Activated CD4-positive, CD25-positive, alpha-beta regulatory T cell treated with anti-CD3 and anti-CD28 coated beads, Interleukin-2, amount 50 U/mL, for 72 hours (primary cell): ENCODE measurements at places on chromosomes 12 and 14.
A peak's percentile ranks its signal among the peaks of the same experiment; 100 is the strongest.

DNA sequence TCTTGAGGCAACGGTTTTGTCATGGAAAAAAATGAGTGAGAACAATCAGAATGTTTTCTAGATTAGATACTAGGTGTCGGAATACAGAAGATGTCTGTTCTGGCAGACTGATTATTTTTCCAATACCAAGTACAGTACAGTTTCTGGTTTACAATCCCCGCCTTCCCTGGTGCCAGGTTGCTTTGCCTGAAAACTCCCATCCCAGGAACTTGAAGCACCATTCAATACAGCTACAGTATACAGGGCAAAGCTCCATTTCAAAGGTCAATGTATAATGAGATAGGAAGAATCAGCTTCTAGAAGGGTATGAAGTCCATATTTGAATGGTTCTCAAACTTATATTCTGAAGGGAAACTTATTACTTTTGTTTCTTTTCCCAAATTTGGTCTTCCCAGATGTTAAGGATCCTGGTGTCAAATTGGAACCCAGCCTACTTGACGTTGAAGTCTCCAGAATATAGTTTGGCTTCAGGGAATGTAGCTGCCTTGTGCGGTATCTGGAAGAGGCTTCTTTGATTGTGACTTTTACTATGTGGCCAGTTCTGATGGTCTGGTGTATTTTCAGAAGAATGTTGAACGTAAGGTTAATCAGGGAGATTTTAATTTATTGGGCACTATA is 238.0 kb upstream of the ATP2B1 start:
- no peak for DNase-seq

GRCh38 chr12:2813214-2814185 is 1.0 kb downstream of the ITFG2 start:
- DNase-seq: no peak

GRCh38 chr14:96053600-96054381 is 14.6 kb downstream of the C14orf132 start:
- DNase-seq: no peak

- DNase-seq: no peak
Measured at GRCh38 chr14:63881926-63882325, 29.1 kb downstream of the SYNE2 start.

DNA sequence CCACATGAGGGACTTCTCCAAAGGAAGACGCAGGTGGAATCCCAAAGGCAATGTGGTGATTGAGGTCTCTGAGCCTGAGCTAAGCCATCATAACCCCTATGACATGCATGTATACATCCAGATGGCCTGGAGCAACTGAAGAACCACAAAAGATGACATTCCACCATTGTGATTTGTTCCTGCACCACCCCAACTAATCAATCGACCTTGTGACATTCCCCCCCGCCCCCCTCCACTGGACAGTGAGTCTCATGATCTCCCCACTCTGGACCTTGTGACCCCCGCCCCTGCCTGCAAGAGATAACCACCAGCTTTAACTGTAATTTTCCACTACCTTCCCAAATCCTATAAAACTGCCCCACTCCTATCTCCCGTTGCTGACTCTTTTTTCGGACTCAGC is 87.9 kb downstream of the VCPKMT start:
- no peak for DNase-seq

GRCh38 chr12:8606890-8607289 is 5.8 kb downstream of the AICDA start:
- no peak for DNase-seq

DNA sequence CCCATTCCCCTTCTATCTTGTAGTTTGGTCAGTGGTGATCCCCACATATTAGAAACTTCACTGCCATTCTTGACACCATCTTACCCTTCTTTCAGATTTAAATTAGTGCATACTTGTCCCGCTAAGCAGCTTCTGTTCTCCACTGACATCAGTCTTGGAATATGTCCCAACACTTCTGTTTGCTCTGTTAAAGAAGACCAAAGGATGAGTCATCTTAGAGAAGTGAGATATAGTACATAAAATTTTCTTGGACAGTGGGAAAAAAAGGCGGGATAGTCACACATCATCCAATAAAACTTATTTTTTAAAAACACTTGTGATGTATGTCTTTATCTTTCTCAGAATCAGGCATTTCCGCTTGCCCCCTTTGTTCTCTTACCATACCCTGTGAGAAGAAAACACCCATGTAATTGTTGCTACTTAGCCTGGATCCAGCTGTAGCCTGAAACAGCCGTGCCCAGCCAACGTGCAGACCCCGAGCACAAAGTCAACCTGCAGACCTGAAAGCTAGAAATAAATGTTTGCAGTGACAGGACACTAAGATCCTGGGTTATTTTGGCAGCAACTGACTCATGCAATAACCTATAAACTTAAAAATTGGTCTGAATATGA is 100.1 kb upstream of the PDE3A start:
- DNase-seq: no peak

DNA sequence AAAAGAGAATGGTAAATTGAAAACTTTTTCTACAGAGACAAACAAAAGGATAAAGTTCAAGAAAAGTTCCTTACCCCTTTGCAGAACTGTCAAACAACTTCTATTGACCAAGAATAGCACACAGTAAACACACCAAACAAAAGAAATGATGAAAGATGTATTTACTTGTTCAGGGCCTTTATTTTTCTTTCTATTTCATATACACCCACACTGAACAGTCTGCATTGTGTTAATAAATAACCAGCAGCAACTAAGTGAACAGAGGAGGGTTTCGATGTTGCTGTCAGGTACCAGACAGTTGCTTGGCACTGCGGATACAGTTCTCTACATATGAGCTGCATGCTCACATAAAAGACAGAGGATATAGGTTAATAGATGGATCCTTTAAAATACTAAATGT is 122.1 kb downstream of the SOX5 start:
- DNase-seq: no peak

GRCh38 chr14:71995741-71996140 is 63.5 kb downstream of the RGS6 start:
- DNase-seq: no peak

DNA sequence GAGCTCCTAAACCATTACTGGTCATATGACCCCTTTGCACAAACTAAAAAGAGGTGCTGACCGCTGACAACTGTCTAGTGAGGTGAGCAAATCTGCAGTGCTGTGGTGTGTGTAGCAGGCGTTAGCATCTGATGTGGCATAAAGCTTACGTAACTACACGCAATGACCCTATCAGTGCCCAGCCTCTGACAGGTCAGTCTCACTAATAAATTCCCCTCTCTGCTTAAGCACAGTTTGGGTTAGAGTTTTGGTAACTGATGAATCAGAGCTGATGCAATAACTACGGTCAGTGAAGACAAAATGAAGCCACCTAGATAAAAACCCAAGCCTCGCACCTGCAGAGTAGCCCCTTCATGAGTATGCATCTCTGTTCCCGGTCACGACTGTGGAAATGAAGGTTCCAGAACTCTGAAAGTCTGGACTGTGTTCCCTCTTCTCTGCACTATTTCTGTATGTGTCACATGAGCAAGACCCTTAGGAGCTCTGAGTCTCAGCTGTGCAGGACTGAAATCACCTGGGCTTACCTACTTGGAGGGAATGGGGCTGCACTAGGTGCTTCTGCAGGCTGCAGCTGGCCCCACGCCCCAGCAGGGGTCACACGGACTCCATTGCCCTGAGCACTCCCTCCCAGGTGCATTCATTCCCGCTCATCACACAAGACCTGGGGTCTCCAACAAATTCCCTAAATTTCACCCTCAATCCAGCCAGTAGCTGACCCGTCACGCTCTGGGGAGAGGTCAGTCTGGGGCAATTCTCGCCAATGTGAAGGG is 54.4 kb downstream of the RIMBP2 start:
- no peak for DNase-seq

- DNase-seq: no peak
Measured at GRCh38 chr12:5051334-5051733, 7.7 kb downstream of the KCNA5 start.

- no peak for DNase-seq
Measured at GRCh38 chr12:48002414-48002730, 1.9 kb downstream of the COL2A1 start.

DNA sequence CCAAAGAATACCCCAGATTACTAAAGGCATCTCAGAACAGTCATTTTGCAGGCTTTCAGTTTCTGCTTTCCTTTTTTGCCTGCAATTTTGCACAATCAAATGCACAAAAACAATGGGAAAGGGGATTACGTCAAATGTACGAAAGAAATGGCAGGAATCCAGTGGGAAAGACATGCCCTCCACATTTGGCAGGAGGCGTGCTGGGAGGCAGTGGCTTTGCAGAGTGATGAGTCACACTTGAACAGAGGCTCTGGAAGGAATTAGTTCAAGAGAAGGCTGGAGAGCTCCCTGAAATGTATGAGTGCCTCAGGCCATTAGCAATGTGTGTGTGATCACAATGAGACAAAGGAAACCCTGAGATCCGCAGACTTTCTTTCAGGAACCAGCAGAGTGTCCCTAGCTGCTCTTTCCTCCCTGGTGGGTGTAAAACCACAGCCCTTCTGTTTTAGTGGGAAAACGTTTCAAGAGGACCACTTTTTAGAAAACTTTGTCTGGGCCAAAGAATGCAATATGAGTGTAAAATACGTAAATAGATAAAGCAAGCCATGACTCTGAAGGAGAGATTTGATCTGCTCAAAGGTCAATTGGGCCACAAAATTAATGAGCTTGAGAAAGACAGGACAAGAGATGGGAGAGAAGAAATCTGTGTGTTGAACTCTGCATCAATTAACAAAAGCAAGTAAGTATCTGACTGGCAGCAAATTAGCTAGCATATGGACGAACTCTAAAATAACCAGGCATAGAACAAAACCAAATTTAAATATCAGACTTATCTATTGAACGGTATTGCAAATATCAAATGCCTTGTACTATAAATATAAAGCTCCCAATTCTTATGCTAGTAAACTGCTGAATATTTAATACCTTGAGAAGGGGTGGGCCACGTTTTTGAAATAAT is 155.4 kb upstream of the PDE3A start:
- DNase-seq: no peak

- DNase-seq: no peak
Measured at GRCh38 chr12:117140397-117141096, 41.3 kb upstream of the TESC start.

DNA sequence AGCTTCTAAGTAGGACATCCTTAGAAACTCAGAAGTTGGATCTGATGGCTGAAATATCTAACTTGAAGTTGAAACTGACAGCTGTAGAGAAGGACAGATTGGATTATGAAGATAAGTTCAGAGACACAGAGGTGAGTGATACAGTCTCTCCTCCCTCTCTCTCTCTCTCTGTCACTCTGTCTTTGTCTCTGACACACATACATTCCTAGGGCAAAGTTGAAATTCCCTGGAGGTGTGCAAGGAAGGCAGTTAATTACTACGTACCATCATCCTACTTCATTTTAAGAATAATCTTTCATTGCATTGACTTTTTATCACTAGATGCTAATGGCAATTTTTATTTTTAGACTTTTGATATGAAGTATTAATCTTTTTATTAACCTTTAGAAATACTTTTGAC is 46.2 kb upstream of the REP15 start:
- DNase-seq: no peak

GRCh38 chr12:98513379-98514322 is 1.7 kb upstream of the TMPO start:
- no peak for DNase-seq

DNA sequence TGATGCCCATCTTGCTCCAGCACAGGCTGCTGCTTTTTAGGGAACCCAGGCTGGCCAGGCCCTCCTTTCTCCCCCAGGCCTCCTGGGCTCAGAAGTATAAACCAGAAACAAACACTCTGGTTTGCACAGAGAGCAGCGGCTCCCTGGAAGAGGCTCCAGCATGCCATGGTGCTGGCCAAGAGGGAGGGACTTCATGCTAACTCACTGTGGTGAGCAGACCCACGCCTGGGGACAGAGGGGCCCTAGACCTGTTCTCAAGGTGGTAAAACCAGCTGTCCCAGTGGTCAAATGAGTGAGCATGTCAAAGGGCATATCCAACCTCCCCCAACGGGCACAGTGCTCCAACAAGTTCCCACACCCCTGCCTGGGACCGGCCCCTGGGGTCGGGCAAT is 15.5 kb downstream of the BCL11B start:
- DNase-seq: no peak

- peak; percentile 17 for DNase-seq
Measured at GRCh38 chr14:104545151-104545941, 34.2 kb upstream of the C14orf180 start.

DNA sequence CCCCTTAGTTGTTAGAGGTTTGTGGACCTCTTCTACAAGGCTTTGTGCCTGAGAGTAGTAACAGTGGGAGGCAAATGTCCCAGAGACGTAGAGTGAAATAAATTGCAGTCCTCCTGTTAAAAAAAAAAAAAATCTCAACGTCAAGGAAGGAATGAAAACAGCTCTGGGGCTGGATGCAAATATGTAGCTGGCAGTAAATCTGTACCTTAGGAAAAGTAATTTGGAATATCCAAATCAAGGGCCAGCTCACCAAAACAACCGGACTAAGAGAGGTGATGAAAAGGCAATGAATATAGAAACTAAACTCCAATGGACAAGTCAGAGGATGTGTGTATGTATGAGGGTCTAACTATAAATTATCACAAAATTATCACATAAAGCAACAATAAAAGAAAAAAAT is 27.0 kb downstream of the SINHCAF start:
- DNase-seq: no peak

DNA sequence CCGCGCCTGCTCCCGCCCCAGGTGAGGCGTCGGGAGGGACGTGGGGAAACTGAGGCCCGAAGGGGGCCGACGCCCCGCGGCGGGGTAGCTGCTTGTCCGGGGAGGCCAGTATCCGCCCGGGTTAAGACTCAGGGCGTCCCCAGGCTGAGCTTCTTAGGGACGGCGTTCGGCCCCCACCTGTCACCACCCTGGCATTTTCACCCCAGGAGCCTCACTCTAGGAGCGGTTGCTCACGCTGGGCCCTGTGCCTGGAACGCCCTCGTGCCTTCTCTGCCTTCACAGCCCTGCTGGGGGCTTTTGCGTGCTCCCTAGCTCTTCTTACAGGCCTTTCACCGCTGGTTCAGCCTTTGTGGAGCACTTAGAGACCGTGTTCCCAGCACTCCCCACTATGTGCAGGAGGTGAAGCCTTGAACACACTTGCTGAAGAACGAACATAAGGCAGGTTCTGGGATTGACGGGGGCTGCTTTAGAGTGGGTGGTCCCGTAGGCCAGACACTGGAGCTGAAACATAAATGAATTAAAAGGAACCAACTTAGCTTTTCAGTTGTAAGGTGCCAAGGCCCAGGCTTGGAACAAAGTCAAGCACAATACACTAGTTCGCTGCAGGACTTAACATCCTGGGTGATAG is 601 bp downstream of the ZNF839 start:
- peak; percentile 64 for DNase-seq

DNA sequence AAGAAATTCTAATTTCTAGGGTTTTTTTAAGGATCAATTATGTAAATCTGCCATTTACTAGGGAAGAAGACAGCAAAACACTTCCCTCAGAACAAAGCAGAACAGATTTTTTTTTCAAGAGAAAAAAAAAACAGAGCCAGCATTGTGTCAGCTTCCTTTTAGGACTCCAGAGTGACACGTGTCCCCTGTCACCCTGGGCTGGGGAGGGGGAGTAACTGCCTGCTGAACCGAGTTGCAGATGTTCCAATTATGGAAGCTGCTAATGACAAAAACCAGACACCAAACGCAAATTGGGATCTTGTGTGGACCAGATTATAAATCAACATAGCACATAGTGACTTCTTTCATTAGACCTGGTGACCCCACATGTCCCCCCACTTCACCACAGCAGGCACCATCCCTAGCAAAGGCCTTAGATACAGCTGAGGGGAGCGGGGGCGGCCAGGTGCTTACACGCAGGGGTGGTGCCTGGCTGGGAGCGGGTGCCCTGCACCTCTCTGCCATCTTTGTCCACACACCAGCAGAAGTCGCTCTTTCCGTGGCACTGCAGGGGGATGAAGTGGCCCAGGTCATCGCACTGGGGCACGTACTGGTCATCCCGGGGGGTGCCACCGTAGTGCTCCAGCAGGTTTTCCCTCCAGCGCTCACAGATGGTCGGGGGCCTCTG is 25.4 kb downstream of the RTRAF start:
- DNase-seq: no peak
